ENCODE measurements at places on chromosomes 6 and 20. TPM values are rescaled to one million over a fixed set of nuclear protein-coding genes. Genes with fewer than 3 reads are reported as not detected.

DNA sequence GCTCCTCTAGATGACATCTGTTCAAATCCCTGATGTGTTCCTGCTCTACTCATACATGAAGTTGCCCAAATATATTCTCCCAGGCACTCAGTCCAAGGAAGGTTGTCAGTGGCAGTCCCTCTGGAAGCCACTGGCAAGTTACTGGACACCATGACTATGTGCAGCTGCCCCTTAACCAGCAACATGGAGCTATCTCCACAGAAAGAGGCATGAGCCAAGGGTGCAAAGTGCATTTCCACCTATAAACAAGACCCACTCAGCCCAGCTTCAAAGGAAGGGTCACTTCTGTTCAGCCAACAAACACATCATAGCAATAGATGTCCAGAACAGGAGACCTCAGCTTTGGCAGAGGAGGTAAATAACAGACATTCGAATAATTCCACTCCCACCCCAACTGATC is 217.6 kb upstream of the PMEPA1 start:
- no peak for DNase-seq
- H3K4me1 ChIP-seq, result no peaks in the 10 kb centered on the region
- H3K36me3 ChIP-seq, result no peaks in the 10 kb centered on the region
- H3K4me3 ChIP-seq, result no peak overlapping the region
- H3K27me3 ChIP-seq, result no peaks in the 10 kb centered on the region

GRCh38 chr6:139037490-139037889 is 8.9 kb downstream of the ABRACL start:
- DNase-seq, result no peak
- H3K4me3 ChIP-seq, result no peak overlapping the region
- no peaks in the 10 kb centered on the region for H3K36me3 ChIP-seq
- no peaks in the 10 kb centered on the region for H3K4me1 ChIP-seq
- H3K27ac ChIP-seq, result no peak overlapping the region

GRCh38 chr6:11144393-11144851 is 32.9 kb upstream of the ERVFRD-1 start:
- peak; percentile 72 for DNase-seq
- no peak overlapping the region for H3K4me3 ChIP-seq
- no peaks in the 10 kb centered on the region for H3K4me1 ChIP-seq
- H3K27me3 ChIP-seq, result no peaks in the 10 kb centered on the region

- H3K4me1 ChIP-seq, result no peaks in the 10 kb centered on the region
- H3K27ac ChIP-seq, result no peak overlapping the region
- H3K27me3 ChIP-seq, result no peaks in the 10 kb centered on the region
Measured at GRCh38 chr6:126143761-126144251, 157.5 kb downstream of the TRMT11 start.

- peak; percentile 48 for DNase-seq
- H3K36me3 ChIP-seq, result no peaks in the 10 kb centered on the region
- H3K4me1 ChIP-seq, result no peaks in the 10 kb centered on the region
- no peak overlapping the region for H3K27ac ChIP-seq
- no peak overlapping the region for H3K4me3 ChIP-seq
- peaks cover 3% of the 10 kb centered on the region for H3K27me3 ChIP-seq
Measured at GRCh38 chr20:63064745-63065711, 58.3 kb upstream of the BHLHE23 start.

DNA sequence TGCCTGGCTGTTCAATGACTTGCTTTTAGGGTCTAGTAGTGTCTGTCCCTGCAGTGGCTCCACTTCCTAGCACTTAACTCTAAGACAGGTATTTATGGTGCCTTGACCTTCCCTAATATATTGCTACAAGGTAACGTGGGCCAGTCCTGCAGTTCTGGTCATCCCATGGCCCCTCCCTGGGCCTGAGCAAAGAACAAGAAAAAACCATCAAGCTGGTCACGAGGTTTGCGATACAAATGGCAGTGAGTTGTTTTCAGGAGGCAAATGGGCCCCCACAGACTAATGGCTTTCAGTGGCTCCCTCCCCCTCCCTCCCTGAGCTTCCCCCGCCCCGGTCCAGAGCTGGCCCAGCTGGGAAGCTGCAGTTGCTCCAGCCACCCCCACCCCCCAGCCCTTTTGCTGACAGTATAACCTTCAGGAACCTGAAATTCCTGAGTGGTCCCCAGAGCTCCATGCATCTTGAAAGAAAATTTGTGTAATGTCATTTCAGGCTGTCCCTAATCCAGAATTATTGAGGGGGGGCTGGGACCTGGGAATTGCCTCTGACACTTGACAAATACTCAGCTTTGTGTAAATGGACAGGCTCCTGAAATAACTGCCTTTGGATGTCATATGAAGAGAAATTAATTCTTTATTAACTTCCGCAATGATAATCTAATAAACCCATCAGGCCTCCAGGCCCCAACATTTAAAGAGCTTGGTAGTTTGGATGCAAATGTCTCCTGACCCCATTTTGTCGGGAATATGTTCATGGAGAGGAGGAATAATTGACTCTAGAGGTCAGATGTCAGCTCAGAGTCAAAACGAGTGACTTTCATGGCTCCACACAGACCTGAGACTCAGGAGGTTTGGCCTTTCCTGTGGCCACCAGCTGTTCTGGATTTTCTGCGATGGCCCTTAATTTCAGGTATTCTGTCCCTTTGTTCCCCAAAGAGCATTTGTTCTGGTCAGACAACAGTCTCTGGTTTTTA is 153.2 kb upstream of the TOP1 start:
- no peaks in the 10 kb centered on the region for H3K27me3 ChIP-seq
- H3K4me3 ChIP-seq, result no peak overlapping the region
- no peaks in the 10 kb centered on the region for H3K36me3 ChIP-seq
- DNase-seq, result no peak
- no peak overlapping the region for H3K27ac ChIP-seq
- H3K4me1 ChIP-seq, result no peaks in the 10 kb centered on the region

DNA sequence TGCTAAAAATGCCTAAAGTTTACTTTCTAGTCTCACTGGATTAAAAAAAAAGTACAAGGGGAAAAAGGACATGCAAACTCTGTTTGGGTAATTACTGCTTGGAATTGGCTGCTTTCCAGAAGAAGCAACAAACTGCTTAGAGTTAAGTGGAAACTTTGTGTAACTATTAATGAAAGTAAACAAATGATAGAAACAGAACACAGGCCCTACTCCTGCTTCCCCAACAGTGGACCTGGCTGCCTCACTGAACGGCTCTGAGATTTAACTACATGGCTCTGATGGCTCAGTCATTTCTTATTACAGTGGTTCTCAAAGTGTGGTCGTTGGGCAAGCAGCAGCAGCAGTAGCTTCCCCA is 108.5 kb downstream of the MAN1A1 start:
- no peak for DNase-seq
- H3K4me3 ChIP-seq, result no peak overlapping the region
- no peaks in the 10 kb centered on the region for H3K27me3 ChIP-seq

DNA sequence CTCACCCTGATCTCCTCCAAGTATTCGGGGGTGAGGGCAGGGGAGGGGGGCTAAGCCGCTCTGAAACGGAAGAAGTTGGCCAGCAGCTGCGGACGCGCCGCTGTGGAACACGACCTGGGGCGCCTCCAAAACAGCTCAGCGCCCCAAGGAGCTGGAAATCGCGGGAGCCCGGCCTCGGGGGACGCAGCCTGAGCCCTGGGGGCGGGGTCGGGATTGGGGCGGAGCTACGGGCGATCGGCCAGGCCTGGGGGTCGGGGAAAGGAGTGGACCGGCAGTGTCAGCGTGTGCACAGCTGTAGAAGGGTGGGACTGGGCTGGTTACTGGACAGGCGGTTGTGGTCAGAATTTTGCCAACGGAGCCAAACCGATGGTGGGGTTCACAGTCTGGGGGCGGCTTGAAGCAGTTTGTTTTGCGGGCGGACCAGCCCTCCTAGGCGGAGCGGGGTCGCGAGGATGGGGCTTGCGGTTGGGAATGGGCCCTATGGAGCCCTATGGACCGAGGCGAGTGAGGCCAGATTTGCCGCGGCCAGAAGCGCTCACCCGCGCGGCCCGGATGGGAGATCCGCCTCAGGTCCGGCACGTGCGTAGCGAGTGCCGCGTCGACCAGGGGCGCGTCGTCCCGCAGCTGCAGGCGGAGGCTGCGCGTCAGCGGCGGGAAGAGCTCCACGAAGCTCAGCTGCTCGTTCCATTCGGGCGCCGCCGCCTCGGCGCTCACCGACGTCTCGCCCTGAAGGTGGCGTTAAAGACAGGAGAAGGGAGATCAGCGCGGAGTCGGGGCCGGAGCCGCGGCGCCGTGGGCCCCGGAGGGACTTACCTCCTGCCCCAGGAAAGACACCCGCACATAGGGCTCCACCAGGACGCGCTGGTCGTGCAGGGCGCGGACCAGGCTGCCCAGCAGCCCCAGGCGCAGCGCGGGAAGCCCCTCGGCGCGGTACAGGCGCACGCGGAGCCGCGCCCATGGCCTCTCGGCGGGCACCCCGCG is 14.3 kb upstream of the SPAG4 start:
- DNase-seq, result peak; percentile 68
- no peak overlapping the region for H3K27ac ChIP-seq
- H3K27me3 ChIP-seq, result no peaks in the 10 kb centered on the region
- no peaks in the 10 kb centered on the region for H3K36me3 ChIP-seq
- peak overlapping the region; percentile 53 for H3K4me3 ChIP-seq
- no peaks in the 10 kb centered on the region for H3K4me1 ChIP-seq

DNA sequence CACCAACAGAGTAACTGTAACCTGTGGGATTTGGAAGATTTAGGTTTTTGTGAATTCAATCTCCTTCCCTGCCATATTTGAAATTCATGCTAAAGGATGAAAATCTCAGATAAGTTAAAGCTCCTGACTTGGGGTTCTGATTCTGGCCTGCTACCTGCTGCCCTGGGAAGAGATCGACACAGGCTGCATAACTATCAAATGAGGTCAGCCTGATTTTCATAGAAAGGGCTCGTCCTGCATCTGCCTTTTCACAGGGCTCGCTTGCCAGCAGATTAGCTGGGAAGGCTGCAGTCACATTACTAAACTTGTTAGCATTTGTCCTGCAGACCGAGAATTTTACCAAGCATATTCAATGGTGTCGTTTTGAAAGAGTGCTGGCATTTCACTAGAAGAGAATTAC is 14.6 kb downstream of the GCLC start:
- no peaks in the 10 kb centered on the region for H3K4me1 ChIP-seq
- H3K4me3 ChIP-seq, result no peak overlapping the region
- no peak overlapping the region for H3K27ac ChIP-seq
- no peaks in the 10 kb centered on the region for H3K27me3 ChIP-seq
- DNase-seq, result no peak

- H3K4me1 ChIP-seq, result peaks cover 15% of the 10 kb centered on the region
- peak overlapping the region; percentile 98 for H3K27ac ChIP-seq
- no peaks in the 10 kb centered on the region for H3K36me3 ChIP-seq
- H3K4me3 ChIP-seq, result peak overlapping the region; percentile 86
- H3K27me3 ChIP-seq, result no peaks in the 10 kb centered on the region
- no peak for DNase-seq
Measured at GRCh38 chr6:149545258-149545753, 537 bp downstream of the PPIL4 start.

DNA sequence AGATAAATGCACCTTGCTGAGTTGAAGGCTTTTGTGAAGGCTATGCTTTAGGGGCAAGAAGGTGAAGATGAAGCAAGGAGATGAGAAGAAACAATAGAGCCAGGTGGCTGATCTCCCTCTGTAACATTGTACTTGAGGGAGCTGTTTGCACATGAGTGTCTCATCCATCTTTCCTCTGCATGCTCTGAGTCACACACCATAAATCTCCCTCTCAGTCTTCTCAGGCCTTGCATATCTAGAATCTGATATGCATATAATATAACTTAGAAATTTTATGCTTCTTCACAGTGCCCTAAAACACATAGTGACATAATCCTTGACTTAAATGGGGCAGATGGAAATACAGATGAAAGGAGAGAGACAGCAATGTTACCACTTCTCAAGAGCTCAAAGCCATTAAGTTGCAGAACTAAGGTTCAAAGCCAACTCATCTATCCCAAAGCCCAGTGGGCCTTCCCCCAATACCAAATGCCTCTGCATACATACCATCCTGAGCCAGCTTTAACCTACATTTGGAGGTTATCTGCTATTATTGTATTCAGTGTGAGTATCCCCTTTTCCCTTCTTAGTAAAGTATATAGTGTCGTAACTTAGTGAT is 62.4 kb upstream of the STXBP5 start:
- H3K27me3 ChIP-seq, result no peaks in the 10 kb centered on the region
- DNase-seq, result no peak
- H3K4me1 ChIP-seq, result no peaks in the 10 kb centered on the region
- H3K36me3 ChIP-seq, result no peaks in the 10 kb centered on the region
- no peak overlapping the region for H3K4me3 ChIP-seq

DNA sequence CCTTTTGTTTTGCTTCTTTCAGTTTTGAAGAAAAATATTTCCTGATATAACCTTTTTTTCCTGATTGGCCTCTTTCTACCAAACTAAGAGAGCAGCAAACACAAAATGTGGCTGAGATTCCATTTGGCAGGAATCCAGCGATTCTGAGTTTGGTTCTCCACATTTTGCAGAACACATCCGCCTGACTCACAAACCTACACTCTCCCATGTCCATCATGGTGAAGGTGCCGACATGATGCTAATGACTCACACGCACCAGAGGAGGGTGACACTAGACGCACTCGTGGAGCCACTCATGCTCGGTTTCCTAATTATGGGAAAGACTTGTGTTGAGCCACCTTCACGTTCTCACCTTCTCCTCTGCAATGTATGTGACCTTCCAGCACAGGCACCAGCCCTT is 45.9 kb upstream of the DUSP22 start:
- H3K4me1 ChIP-seq, result no peaks in the 10 kb centered on the region
- H3K4me3 ChIP-seq, result no peak overlapping the region
- H3K27me3 ChIP-seq, result no peaks in the 10 kb centered on the region
- no peaks in the 10 kb centered on the region for H3K36me3 ChIP-seq
- no peak for DNase-seq
- H3K27ac ChIP-seq, result no peak overlapping the region

- H3K4me1 ChIP-seq, result no peaks in the 10 kb centered on the region
- H3K36me3 ChIP-seq, result no peaks in the 10 kb centered on the region
- no peak overlapping the region for H3K27ac ChIP-seq
- DNase-seq, result no peak
- H3K27me3 ChIP-seq, result no peaks in the 10 kb centered on the region
Measured at GRCh38 chr6:167396659-167397490, 72.0 kb downstream of the TTLL2 start.

DNA sequence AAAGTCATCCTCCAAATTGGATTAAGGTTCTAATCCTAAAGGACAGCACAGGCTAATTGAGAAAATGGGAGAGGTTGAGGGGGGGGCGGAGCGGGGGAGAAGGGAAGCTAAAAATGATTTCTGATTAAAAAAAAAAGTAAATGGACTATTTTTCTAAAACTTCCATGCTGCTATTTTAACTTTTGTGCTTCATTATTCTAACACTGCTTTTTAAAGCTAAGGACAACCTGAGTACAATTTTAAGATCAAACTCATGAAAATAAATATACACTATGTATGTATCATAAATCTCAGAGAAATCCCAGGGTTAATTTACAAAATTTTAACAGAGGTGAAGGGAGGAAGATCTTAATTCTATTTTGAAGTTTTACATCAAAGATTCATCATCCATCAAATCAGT is 4.4 kb downstream of the MAN1A1 start:
- no peak for DNase-seq
- peak overlapping the region; percentile 84 for H3K4me3 ChIP-seq
- no peaks in the 10 kb centered on the region for H3K27me3 ChIP-seq
- no peaks in the 10 kb centered on the region for H3K4me1 ChIP-seq
- no peak overlapping the region for H3K27ac ChIP-seq
- H3K36me3 ChIP-seq, result no peaks in the 10 kb centered on the region

TRIM15 gene
- total RNA-seq, result not detected

TNNC2 gene
- 2.0 TPM for total RNA-seq

All from breast epithelium (tissue), 4 donors.